NCI-H1048 (cell line): ENCODE measurements at places on chromosomes 1 and 21.

GRCh38 chr1:107135463-107135862, 5.4 kb upstream of the NTNG1 start:
- DNase-seq = no peak

GRCh38 chr1:151447696-151448095, 11.6 kb downstream of the POGZ start:
- no peak for DNase-seq

GRCh38 chr21:37073417-37074196, 553 bp downstream of the TTC3 start:
- no peak for DNase-seq

- DNase-seq = no peak
These were observed 1015.4 kb downstream of the AMY1C start for GRCh38 chr1:104765085-104765484.

DNA sequence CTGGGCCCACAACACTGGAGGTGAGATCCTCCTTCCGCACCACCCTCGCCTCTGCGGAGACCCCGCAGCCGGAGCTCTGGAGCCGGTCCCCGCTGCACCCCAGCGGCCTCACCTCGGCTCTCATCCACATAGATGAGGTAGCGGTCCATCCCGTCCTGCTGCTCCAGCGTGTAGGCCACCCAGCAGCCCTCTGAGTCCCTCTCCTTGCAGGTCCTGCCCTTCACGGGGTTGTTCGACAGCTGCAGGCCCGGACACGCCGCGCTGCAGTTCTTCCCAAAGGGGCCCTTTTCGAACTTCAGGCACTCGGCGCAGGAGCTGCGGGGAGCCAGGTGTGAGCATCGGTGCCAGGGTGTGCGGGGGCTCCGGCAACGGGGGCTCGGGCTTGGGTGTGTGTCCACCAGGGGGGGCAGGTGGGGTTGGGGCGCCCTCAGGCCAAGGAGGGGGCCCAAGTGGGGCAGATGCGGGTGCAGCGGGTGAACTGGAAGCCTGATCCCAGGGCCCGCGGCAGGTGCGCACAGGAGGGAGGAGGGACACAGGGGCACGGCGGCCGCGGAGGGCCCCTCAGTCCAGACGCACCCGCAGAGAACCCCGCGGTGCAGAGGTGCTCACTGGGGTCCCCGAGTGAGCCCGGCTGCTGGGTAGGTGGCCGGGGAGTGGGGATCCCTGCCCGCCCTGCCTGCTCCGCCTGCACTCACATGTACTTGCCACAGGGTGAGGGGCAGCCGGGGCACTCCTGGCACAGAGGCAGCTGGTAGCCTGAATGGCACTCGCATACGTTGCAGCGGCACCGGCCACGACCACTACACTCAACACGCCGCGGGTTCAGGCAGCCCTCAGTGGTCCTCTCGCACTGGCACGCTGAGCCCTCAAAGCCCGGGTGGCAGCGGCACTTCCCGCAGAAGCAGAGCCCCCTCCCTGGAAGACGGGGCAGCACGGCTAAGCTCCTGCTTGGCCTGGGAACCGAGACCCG, 15.4 kb upstream of the PTTG1IP start:
- DNase-seq = no peak

GRCh38 chr1:110053552-110054428, 16.7 kb downstream of the ALX3 start:
- no peak for DNase-seq

- no peak for DNase-seq
These were observed 550.0 kb downstream of the KIF26B start for GRCh38 chr1:245704765-245705164.
